Activated naive CD4-positive, alpha-beta T cell (primary cell): ENCODE measurements at places on chromosomes 3 and 15.

DNA sequence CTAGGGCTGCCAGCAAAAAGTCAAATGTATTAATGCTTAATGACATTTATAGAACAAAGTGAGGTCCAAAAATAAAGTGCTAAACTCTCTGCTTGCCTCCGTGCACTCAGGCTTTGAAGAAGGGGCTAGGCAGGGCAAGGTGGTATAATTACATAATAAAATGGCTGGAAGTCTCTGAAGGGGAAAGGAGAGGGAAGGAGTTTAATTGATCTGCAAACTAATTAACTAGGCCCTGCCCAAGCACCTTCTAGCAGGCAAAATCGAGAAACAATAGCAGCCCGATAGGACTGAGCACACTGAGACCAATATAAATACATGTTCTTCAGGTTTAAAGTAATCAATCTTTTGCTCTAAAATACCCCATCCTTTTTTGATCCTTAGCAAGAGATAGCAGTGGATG lies 13.0 kb downstream of the DIS3L start:
- DNase-seq: no peak

GRCh38 chr15:78224023-78224411 lies 10.3 kb downstream of the ACSBG1 start:
- no peak for DNase-seq

GRCh38 chr3:27633224-27633545 lies 88.9 kb downstream of the EOMES start:
- no peak for DNase-seq

DNA sequence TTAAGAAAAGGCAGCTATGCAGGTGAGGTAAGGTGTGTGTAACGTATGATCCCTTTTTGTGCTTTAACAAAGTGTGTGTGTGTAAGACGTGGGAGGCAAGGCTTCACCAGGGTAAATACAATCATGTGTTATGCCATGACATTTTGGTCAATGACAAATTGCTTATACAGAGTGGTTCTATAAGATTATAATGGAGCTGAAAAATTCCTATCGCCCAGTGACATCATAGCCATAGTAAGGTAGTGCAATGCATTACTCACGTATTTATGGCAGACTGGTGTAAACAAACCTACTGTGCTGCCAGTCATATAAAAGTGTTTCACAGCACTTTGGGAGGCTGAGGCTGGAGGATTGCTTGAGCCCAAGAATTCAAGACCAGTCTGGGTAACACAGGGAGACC lies 60.2 kb upstream of the LCTL start:
- no peak for DNase-seq

GRCh38 chr15:71279757-71280141 lies 164.5 kb downstream of the THSD4 start:
- DNase-seq: no peak

DNA sequence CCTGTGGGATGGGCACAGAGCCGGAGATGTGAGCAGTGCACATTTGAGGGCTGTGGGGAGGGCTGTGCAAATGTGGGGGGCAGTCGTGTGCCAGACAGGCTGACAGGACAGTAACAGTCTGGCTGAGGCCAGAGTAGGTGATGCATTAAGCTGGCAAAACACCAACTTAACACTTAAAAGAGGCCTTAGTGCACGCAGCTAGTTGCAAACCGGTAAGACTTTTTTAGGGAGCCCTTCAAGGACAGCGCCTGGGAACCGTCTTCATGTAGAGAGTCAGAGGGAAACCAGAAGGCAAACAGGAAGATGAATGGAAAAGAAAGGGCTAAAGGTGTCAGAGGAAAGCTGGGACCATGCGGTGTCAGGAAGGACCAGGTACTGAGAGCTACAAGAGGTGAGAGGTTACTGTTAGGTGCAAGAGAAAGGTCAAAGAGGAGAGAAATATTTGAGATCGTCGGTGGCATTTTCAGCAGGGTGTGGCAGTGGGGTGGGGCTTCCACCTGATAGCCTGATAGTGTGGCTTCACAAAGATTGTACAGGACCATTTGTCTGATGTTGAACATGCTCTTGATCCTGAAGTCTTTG lies 30.0 kb upstream of the CHD2 start:
- DNase-seq: no peak

GRCh38 chr3:186938716-186939115 lies 8.4 kb downstream of the ST6GAL1 start:
- DNase-seq: no peak

DNA sequence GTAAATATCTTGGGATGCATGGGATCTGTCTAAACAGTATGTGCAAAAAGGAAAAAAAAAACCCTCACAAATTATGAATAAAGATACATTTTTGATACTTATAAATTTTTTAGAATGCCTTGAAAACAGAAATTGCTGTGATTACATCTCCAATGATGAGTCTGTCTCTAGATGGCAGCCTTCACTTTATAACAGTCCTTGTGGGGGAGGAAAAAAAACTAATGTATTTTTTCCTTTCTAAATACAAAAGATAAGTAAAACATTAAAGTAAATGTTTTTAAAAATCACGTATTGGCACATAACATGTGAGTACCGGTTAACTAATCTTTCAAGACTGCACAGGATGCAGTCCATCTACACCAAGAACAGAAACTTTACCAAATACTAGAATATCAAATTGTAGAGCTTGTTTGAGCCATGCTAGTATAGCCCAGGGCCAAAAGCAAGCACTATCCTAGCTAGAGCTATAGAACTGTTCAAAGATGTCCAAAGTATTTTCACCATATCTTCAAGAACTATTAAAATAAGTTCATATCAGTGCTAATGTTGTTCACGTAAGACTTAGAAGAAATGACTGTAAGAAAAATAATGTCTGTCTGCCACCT lies 206.4 kb downstream of the STAG1 start:
- no peak for DNase-seq

DNA sequence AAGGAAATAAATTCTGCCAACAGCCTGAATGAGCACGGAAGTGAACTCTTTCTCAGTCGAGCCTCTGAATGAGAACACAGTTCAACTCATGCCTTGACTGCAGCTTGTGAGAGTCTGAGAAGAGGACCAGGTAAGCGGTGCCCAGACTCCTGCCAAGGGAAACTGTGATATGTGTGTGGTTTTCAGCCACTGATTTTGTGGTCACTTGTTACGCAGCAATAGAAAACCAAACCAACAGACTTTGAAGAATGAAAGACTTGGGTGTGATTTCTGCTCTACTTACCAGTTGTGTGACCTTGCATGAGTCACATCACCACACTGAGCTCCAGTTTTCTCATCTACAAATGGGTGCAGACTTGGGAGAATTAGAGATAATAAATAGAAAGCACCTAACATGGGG lies 30.6 kb upstream of the FAM107A start:
- DNase-seq: no peak

DNA sequence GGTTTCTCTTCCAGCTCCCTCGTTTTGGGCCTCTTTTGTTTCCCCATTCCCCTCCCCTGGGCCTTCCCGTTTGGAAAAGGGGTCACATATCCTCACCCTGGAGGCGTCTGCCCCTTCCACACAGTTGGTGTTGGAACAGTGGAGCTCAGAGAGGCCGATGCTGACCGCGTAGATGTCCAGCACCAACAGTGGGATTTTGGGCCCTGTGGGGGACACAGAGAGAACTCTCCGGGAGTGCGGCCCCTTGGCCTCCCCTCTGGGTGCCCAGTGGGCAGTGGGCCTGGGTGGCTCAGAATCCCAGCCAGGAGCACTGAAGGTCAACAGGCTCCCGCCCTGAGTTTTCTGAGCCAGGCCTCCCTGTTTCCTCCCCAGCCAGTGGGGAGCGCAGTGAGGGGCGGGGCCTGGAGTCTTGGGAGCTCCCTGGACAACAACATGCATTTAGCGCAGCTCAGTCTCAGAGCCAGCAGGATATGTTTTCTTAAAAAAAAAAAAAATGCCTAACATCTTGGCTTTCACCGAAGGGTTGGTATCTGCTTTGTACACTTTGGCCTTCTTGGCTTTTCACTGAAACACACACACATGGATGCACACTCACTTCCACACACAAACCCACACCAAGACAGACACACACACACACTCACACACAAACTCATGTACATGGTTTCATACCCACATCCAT lies 670 bp upstream of the ISLR start:
- no peak for DNase-seq

- DNase-seq: no peak
These were observed 37.7 kb upstream of the GK5 start for GRCh38 chr3:142263112-142263511.
